ENCODE measurements at places on chromosomes 7 and 10.

DNA sequence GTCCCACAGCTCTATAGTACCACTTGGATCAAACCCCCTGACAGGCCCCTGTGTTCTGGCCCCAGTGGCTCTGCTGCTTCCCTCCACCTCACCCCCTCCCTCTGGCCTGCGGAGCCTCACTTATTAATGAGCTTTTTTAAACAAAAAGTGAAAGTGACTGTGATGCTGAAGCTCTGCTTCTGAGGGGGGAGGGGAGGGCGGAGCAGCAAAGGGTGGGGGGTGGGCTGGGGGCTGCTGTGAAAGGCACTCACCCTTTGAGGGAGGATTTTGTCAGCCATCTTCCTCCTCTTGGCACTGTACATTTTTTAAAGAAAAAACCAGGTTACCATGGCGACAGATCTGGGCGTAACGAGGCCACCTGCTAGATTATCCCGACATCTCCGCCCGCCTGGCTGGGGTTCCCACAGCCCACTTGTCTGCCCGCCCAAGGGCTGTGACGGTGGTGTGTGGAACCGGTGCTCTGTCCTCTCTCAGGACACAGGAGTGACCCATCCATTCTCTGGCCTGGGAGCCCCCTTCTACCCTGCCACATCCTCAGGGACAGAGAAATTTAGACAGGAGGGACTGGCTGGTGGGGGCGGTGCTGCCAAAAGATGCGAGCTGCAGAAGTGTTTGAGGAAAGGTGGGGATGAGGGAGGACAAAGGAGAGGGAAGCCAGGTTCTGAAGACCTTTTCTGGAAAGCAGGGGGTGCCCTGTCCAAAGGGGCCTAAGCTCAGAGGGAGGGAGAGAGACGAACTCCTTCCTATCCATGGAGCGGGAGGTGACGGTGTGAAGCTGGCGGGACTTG is 4.9 kb downstream of the SMARCD3 start:
- no peak for DNase-seq

GRCh38 chr10:48671914-48672595 is 12.6 kb upstream of the WDFY4 start:
- no peak for DNase-seq

DNA sequence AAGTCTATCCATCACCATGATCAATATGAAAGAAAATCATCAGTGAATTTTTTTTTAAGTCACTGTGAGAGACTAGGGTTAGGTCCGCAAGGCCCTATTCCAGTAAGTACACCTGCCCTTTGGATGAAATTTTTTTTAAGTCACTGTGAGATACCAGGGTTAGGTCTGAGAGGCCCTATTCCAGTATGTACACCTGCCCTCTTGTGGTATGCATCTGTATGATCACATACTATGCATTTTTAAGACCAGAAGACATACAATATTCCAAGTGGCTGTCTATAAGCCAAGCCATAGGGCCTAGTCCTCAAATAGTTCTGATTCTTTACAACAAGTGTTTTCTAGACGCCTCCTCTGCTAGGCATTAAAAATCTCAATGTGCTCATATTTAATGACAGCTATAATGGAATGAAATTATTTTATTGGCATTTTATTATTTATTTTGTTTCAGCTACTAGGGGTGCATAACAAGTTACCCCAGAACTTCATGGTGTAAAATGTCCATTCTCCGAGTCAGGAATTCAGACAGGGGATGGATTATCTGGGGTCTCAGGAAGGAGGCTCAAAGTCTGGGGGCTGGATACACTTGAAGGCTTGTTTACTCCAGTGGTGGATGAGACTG is 53.1 kb downstream of the TEX36 start:
- DNase-seq: no peak

GRCh38 chr10:84193846-84194423 is 402 bp upstream of the CDHR1 start:
- no peak for DNase-seq

DNA sequence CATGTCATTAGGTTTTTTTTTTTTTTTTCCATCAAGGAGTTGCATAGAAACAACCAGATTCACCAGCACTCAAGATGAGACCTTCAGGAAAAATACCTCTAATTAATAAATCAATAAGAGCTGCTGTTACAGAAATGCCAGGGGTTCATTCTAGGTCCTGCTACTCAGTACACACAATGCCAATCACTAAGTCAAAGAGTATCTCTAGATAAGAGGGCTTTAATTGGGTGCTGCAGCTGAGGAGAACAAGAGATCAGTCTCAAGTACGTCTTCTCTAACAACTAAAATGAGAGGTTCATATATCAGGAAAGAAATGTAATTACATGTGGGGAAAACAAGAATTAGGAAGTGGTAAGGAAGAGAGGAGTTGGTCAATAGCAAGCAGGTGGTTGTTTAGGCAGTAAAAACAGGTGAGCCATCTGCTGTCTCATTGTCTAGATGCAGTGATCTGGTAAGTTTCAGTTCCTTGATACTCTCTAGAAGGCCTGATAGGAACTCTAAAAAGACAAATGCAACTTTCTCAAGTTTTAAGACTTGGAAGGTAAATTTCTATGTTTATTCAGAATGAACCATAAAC is 272.9 kb upstream of the ZWINT start:
- DNase-seq: no peak

GRCh38 chr7:1850111-1850975 is 180.3 kb downstream of the ELFN1 start:
- no peak for DNase-seq

- no peak for DNase-seq
Observed at GRCh38 chr7:3187444-3188040, 113.5 kb upstream of the SDK1 start.

DNA sequence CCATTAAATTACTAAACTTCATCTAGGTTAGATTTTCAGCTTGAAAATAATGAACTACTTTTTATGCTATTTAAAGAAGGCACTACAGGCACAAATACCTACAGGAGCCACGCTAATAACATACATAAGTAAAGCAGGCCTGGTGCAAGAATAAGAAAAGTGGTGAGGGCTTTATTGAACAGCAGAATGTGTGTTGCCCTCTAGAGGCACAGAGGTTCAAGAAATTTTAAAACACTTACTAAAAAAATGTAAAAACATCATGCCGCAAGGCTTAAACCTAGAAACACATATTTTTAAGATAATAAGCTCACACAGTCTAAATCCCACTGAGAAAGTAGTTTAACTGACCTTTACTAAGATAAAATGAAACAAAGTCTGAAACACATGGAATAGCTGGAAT is 20.3 kb downstream of the CACUL1 start:
- no peak for DNase-seq

GRCh38 chr10:121332829-121333765 is 265.1 kb downstream of the FGFR2 start:
- DNase-seq: no peak

DNA sequence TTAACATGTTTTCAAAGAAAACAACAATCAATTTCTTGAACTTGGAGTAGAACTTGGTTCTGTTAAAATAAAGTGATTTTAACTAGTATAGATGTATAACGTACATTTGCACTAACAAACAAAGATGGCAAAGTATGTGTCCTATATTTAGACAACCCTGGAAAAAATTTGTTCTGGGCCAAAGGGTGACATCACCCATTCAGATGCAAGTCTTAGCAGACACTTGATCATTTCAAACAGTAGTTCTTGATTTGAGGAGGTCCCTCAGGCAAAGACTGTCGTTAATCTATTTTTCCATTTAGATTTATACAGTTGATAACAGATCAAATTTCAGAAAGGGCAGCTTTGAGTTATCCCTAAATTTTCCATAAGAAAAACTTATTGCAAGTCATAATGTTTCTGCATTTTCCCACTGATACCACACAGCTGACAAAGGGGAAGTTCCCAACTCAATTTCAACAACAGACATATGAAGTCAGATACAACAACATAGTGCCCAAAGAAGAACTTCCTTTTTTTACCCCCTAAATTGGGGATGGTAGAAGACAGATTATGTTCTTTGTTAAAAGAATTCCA is 5.2 kb downstream of the NMT2 start:
- no peak for DNase-seq

- peak; percentile 65 for DNase-seq
Observed at GRCh38 chr7:97446361-97446760, 285.5 kb upstream of the TAC1 start.

- no peak for DNase-seq
Observed at GRCh38 chr10:510415-510881, 179.0 kb downstream of the DIP2C start.

DNA sequence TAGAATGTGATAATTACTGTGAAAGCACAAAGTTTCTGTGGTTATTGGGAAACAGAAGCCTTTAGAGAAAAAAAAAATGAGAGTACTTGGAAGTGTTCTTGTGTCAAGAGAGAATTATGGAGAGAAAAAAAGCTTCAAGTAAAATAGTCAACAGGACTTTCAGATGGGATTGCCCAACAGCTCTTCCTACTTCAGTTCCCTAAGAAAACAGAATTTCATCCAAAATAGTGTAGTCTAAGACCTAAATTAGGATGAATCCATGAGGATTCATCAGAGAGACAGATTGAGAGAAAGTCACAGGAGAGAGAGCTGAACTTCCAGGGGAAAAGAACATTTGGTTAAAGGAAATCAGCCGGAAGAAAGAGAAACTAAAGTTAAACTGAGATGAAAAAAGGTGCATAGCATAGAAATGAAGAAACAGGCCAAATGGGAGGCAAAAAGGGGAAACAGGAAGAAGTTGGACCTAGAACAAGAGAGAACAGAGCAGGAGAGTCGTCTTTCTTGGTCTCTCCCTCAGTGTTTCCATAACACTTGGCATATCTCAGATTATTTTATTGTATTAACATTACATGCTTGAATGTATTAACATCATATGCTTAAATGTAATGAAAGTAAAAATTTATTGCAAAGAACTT is 2.5 kb downstream of the SCIN start:
- DNase-seq: no peak

DNA sequence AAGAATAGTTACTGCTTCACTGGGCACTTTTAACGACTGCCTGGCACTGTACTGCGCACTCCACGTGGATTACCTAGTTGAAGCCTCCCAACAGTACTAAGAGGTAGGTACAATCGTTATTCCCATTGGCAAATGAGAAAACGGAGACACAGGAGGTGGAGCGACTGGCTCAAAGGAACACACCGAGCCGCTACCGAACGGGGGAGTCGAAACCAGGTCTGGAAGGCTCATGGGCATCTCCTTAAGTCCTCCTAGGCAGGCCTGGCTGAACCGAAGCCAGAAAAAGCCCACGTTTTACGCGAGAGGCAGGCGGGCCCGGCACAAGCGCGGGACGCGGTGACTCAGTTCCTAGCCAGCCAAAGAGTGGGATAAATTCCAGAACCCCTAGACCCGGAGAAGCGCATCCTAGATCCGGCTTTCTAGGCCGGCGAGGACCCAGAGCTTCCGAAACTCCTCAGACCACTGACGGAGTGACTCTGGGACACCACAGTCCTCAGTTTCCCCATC is 472 bp downstream of the PDAP1 start:
- no peak for DNase-seq

GRCh38 chr7:94957061-94957460 is 49.7 kb downstream of the PPP1R9A start:
- no peak for DNase-seq

- no peak for DNase-seq
Observed at GRCh38 chr10:12511651-12512050, 162.3 kb downstream of the CAMK1D start.

- no peak for DNase-seq
Observed at GRCh38 chr10:81820418-81820817, 54.6 kb upstream of the NRG3 start.

GRCh38 chr10:89310056-89310893 is 8.4 kb downstream of the IFIT2 start:
- no peak for DNase-seq

DNA sequence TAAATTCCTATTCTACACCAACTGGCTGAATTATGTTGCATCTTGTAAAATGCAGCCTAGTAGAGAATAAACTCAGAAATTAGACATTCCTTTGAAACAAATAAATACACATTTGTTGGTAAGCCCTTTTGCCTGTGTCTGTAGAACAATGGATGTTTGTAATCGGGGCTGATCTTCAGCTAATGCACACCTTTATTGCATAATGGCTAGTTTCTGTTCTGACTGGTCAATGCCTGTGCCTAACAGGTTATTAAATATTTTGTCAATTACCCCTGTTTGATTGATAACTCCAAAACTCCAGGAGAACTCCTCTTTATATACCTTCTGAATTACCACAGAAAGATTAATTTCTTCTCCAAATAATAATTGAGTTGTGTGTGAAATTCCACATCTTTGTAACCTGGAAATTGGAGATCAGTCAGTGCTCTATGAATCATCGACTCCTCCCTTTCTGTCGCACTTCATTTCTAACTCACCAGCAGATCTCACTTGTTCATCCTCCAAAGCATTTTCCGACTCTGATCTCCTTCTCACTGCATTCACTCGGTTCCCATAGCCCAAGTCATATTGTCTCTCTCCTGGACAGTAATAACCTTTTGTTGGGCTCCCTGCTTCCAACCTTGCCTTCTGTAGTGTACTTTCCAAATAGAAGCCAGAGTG is 196.0 kb upstream of the FZD1 start:
- DNase-seq: no peak

- DNase-seq: no peak
Observed at GRCh38 chr7:44225566-44226395, 25.0 kb downstream of the YKT6 start.

- DNase-seq: no peak
Observed at GRCh38 chr10:34740321-34740720, 74.8 kb downstream of the PARD3 start.

DNA sequence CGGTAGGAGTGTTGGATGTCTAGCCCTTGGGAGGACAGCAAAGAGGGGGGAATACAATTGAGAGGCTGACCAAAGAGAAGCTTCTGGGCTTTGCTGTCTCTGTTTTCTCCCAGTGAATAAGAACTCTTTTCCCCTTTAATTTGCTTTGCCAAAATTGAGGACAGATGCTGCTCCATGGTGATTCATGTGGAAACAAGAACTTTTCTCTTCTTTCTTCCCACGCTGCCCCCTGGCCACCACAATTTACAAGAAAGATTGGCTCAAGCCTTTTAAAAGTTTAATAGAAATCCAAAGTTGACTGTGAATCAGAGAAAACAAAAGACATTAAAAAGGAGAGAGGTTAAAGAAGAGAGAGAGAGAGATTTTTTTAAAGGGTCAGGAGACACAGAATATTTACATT is 49.0 kb downstream of the PRR15 start:
- no peak for DNase-seq
